Fibroblast of mammary gland (primary cell): ENCODE measurements at places on chromosomes 7 and 10.

DNA sequence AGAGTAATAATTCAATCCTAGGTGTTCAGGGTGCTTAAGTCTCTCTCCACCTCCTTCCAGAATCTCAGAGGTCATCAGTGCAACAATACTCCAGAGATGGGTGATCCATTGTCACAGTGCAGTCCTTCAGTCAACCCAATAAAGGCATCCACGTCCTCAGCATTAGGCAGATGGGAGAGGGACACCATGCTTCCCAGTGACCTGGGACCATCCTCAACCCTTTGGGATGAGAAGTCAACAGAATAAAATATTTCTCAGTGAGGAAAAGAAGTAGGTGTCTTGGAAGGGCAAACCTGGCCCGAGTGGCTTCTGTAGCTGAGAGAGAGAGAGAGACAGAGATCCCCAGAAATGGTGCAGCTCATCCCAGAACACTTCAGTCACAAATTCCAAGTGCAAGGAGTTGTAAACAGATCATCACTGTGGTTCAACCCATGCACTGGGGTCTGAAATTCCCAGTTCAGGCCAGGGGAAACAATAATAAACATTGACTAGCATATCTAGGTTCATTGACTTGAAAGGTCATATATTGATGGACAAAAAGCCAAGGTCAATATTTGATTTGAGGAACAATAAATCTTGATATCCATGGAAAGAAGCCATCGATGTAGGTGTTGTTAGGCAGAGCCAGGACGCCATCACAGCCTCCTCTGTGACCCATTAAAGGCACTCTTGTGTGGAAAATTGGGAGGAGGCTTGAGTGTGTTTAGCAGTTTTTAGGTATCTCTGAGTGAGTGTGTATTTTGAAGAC, 256.0 kb upstream of the ZMIZ1 start:
- DNase-seq, result no peak

DNA sequence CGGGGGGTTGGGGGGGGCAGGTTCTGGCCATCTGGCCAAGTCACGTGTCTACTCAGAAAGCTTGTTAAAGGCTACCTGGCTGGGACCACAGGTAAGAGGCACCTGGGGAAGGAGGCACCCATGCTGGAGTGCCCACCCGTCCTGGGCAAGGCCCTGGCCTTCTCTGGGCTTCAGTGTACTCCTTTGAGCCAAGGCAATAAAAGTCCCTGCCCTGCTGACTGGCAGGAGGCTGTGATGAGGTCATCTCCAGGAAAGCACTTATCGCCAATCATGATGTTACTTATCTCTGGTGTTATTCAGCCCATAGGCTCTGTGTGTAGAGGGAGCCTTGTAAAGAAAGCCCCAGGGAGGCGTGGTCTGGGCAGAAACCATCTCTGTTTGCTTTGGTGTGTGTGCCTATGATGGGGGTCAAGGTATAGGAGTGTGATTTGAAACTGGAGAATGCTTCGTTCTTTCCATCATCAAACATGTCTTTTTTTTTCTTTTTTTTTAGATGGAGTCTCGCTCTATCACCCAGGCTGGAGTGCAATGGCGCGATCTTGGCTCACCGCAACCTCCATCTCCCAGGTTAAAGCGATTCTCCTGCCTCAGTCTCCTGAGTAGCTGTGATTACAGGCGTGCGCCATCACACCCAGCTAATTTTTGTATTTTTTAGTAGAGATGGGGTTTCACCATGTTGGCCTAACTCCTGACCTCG, 2.5 kb upstream of the CLDN4 start:
- DNase-seq, result peak; percentile 61

- DNase-seq, result no peak
Measured at GRCh38 chr7:12929476-12930140, 242.2 kb downstream of the ARL4A start.

DNA sequence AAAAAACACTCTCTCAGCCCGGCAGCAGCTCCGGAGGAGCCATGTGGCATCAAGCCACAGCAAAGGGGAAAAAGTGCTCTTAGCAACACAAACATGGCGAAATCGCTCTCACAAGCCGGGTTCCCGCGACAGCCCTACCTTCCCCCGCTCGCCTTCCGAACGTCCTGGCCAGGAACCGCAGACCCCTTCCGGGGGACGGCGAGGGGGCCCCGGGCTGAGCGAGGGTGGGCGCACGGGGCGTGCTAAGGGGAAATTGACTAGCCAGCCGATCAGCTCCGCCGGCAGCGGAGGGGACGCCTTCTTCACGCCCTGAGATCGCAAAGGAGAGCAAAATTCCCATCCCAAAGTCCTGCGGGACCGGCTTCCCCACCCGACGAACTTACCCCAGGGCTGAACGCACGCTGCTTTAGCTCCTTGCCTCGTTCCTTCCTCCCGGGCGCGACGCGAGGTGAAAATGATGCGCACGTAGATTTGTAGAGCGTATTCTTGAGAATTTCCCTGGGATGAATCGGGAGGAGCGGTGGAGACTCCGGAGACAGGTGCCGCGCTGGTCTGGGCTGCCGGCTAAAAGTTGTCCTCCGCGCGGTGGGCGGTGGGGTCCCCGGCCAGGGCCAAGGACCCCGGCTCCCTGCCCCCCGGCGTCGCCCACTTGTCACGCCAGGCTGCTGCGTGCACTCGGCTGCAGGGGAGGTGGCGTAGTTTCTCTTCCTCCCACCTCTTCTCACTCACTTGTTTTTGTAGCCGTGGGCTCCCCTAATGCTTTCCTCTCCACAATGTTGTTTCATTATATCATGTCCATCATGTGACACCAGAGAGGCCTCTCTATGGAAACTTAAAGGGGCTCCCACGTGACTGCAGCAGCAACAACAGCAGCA, 220.1 kb upstream of the MKLN1 start:
- peak; percentile 84 for DNase-seq

DNA sequence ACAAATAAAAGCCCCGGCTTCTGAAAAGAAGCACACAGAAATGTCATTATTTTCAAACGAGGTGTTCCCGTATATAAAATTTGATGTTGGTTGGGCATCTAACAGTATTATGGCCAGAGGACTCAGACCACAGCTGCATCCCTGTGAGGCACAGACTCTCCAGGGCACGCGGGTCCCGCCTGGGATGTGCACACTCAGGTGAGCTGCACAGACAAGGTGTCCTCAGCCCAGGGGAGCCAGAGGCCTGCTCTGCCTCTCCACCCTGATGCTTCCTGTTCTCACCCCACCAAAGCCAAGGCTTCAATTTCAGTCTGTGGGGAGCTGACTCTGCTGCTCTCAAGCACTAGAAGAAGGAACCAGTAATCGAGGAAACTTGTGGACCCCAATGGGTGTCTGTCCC, 1.7 kb upstream of the CYP2E1 start:
- DNase-seq, result no peak

DNA sequence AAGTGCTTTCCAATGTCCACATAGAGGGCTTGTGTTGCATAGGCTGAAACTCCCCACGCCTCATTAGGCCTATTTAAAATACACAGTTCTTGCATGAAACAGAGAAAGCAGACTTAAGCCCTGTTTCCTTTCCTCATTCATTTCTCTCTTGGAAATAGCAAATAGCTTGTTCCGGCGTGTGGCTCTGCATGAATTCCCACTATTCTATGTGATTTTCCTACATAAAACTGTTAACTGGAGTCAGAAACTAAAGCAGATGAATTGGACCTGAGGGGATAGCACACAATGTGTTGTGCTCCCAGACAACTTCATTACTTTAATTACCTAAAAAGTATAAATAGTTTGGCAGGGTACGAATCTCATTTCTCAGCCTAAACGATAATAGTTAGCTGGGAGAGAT, 981.5 kb downstream of the SORCS1 start:
- no peak for DNase-seq

DNA sequence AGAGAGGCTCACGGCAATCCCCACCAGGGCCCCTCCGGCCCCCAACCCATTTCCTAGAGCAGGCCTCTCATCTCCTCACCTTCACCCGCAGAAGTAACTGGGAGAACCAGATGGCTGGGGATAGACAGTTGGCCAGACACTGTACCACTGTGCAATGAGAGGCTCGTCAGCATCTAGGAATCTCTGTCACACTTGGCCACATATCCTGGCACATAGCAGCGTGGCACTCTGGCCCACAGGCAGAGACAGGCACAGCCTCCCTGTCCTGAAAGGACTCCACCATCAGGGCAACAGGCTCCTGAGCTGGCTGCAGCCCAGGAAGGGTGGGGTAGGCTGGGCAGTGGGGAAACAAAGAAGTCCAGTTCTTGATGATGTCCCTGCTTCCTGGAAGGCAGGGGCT, 45.8 kb downstream of the C10orf143 start:
- DNase-seq, result no peak

- peak; percentile 83 for DNase-seq
Measured at GRCh38 chr7:131057015-131057793, 270.5 kb upstream of the MKLN1 start.

DNA sequence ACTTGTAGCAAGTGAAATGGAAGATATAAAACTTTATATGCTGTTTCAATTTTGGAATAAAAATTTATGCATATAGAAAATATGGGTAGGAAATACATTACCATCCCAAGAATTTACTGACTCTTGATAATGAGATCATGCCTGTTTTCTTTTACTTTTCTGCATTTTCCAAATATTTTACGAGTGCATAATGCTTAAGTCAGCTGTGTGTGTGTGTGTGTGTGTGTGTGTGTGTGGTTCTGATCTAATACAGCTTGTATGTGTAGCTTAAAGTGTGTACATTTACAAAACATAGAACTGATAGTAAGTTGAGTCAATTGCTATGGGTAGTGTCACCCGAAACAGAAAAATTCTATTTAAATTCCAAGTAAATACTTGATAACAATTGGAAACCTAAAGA, 315.9 kb upstream of the LRRN3 start:
- DNase-seq, result peak; percentile 4

- DNase-seq, result peak; percentile 54
Measured at GRCh38 chr7:42096681-42097561, 140.1 kb downstream of the GLI3 start.

DNA sequence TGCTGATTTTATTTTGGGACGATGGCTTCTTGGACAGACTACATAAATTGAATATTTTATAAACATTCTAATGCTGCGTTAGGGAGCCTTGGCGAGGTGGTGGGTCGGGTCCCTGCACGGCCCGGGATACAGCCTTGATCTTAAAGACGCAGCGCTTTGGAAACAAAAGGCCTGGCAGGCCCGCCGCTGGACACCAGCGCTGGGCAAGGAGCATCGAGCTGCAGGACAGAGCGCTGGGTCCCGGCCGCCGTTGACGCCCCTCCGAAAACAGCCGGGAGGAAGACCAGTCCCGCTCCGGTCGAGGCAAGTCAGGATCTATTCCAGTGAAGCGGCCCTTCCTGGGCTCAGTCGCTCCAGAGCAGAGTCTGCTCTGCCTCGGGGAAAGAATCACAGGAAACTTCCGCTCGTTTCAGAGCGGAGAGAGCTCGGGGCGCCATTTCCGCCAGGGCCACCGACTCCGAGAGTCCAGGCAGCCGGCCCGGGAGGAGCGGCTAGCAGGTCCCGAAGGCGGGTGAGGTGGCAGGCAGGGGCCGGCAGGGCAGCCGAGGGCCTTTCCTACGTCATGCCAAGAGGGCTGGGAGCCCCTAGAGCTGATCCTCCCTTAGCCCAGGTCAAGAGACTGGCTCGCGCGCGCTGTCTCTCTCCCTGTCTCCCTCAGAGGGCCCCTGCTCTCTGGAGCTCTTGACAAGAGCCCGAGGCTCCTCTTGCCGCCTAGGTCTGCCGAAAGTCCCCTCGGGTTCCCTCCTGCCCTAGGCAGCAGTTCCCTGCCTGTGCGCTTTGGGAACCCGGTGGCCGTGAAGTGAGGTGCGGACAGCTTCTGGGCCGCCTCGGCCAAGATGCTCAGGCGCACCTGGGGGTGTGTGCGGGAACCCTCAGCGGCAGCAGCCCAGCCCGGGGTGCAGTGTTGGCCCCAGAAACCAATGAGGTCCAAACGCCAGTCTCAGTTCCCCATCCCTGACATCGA, 1.4 kb upstream of the DRGX start:
- DNase-seq, result no peak

GRCh38 chr7:32102432-32102873, 32.2 kb upstream of the PDE1C start:
- no peak for DNase-seq

DNA sequence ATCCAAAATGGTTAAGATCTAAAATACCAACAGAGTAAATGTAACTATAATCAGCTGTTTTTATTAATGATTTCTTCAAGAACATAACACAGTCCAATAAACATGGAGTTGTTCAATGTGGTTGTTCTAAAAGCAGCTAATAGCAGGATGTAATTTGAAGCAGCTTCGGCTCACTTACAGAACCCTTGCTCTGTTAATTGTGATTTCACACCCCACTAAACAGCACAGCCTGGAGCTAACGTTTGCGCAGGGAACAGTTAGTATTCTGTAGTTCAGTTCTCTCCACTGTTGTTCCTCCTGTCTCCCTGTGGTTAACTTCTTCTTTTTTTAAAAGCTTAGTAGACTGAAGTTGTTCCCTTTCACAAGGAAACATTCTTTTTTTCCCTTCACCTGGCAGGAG, 104.0 kb downstream of the GRM3 start:
- no peak for DNase-seq

DNA sequence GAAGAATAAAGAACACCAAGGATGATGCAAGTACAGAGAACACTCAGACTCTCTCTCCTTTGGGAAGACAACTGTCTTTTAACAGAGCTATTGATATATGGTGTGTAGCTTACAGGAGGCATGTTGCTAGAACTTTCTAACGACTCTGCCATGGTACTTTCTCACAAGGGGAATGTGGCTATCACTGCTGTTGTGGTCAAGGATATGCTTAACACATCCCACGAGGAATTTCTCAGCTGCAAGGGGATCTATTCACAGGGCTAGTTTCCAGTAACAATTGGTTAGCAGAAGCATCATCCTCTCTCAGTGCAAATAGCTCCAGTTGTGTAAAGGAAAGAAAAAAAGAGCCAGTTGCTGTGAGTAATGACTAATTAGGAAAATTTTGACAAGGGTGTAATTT, 826.0 kb downstream of the SORCS1 start:
- DNase-seq, result peak; percentile 10

DNA sequence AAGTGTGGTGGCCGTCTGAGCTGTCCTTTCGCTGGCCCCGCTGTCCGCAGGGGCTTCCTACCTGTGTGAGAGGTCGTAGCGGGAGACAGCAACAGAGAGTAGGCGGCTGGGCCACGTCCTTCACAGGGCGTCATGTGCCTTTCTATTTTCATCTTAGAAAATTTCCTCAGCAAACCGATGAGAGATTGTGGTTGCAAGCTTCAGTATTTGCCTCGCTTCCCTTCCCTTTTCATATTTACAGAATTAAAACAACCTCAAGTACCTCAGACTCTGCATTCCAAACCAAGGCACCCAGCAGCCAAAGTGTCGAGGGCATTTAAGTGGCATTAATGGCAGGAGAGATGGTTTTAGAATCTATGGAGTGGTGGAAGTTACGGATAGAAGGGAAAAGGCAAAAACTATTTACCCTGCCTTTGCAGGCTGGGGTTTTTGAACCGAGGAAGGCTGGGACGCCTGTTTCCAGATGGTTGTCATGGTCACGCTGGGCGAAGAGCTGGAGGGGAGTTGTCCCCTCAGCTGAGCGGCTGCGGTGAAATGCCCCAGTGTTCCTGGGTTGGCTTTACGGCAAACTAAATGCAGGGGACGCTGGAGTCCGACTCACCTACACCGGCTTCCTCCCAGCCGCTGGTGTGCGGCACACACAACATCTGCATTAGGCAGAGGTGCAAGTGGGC, 41.9 kb downstream of the WIPI2 start:
- DNase-seq, result no peak

- DNase-seq, result no peak
Measured at GRCh38 chr10:13792006-13792405, 205.2 kb downstream of the PRPF18 start.
